Activated CD8-positive, alpha-beta memory T cell treated with anti-CD3 and anti-CD28 coated beads for 1 hour (primary cell): ENCODE measurements at places on chromosomes 7 and 10.

DNA sequence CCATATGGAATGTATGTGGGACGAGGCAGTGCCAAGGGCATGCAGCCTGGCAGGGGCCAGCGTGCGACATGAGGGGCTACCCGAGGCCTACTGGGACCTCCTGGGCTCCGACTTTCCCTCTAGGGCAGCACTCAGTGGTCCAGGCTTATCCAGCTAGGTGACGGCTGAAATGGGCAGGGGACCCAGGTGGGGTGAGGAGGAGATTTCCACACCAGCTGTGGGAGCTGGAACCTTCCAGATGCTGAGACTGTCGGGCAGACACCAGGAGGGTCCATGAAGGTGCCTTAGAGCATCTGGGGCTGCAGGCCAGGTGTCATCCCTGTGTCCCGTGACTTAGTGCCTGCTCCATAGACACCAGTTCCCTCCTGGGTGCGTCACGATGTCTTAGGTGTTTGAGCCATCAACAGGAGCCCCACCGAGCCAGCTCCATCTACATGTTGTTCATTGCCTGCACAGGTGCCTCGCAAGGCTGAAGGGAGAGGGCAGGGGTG, 13.4 kb downstream of the ZNF316 start:
- DNase-seq: no peak

DNA sequence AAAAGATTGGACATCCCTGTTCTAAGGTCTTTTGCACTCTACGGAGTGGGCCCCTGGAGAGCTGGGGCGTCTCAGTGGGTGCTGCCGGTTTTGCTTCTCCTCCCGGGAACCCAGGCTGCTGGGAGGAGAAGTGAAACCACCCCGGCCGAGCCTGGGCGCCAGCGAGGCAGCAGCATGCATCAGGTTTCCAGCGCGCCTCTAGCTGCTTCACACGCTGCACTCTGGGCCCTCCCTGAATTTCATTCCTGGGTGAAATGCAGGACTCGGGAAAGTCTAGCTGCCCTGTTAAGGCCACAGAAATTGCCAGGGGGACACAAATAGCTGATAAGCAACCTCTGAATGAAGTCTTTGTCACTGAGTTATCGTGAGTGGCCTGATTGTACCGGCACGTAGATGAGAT, 127.4 kb downstream of the TRRAP start:
- DNase-seq: no peak

- no peak for DNase-seq
These were observed 49.7 kb downstream of the CDK14 start for GRCh38 chr7:90645784-90646183.

GRCh38 chr10:14102056-14102455, 228.7 kb downstream of the FRMD4A start:
- no peak for DNase-seq

- no peak for DNase-seq
These were observed 23.6 kb downstream of the ABI1 start for GRCh38 chr10:26837139-26837538.

DNA sequence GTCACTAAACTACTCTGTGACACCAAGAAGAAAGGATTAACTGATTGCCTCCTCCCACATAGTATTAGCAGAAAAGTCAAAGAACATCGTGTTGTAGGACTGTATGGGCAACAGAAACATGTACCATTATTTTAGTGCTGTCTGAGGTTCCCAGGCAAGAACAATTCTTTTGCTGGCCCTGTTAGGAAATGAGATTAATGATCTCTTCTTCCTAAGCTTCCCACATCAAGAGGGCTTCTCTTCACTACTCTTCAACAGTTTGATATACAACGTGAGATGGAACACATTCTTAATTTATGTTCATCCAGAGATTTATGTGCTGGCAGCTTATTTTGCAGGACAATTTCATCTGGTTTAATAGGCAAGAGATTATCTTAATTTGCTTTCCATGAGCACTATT, 219.6 kb downstream of the DOCK4 start:
- no peak for DNase-seq

GRCh38 chr7:133688483-133689239, 435.8 kb downstream of the EXOC4 start:
- DNase-seq: no peak

DNA sequence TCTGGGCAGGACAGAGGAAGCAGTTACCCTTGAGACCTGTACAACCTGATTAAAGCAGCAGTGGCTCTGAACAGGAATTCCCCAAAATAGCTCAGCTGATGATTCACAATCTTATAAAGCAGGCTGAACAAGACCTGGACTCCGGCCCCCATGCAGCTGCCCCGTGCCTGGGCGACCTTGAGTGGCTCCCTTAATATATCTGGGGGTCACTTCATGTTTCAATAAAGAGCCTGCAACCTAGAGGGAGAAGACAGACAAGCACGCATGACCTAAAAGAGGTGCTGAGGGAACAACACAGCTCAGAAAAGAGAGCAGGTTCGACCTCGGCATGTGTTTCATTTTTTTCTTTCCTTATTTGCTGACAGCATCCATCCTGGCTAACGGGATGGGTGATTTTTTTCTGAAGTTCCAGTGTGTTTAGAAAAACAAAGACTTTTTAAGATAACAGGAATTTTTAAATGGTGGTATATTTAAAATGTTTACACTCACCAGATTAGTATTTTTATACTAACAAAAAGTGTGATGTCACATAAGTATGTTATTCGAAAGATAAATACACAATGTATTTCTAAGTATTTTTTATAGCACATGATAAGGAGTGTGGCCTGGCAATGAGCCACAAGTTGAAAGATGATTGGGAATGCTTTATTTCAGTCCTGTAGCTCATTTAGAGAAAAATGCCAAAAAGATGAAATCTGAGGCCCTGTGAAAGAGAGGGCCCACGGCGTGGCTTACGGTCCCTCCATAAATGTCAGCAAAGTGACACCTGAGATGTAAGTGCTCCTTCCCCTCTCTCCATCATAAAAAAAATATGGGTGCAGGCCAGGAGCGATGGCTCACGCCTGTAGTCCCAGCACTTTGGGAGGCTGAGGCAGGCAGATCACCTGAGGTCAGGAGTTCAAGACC, 161.3 kb downstream of the SLIT1 start:
- no peak for DNase-seq

DNA sequence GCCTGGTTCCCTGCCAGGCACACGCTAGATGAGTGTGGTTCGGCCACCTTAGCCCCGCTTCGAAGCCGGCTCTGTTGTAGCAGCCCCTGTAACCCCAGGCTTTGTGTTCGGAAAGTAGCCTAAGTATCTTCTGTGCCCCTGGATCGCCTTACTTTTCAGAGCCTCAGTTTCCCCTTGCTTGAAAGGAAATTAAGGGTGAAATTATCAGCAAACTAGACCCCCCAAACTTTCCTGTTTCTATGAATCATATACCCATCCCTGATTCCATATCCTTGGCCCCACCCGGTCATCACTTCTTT, 312 bp downstream of the PDCD11 start:
- no peak for DNase-seq

DNA sequence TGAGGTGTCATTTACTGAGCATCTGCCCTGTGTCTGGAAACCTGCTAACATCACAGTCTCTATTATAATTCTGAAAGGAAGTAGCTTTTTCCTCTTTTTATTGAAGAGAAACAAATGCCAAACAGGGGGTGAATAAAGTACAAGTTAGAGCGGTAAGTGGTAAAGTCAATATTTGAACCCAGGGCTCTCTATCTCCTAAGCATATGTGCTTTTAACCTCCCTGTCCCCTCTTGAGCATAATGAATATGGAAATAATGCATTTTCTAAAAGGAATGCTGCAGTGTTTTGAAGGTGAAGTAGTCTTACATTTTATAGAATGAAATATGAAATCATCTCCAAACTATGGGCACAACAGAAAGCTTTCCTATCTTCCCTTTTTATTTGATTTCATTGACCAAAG, 196.7 kb downstream of the KIAA1217 start:
- DNase-seq: no peak

DNA sequence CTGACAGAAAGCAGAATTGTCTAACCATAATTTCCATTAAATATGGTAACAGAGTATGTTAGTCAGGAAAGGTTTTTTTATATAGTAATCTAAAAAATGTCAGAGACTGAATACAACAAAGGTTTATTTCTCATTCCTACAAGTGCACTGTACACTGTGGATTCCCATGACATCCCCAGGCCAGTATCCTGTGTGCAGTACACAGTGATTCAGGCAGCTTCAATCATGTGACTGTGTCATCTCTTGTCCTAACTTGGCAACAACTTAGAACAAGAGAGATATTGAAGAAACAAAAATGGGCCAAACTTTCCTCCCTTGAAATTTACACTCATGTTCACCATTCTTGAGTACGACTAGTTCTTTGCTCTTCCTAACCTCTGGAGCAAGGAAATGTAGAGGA, 189.8 kb upstream of the SEMA3A start:
- no peak for DNase-seq

GRCh38 chr10:95290461-95291364, at the start of gene PDLIM1:
Gene PDLIM1 (minus strand): TSS chr10:95291003. CDS start chr10:95290915, 88 bp downstream.
- DNase-seq: peak; percentile 4

DNA sequence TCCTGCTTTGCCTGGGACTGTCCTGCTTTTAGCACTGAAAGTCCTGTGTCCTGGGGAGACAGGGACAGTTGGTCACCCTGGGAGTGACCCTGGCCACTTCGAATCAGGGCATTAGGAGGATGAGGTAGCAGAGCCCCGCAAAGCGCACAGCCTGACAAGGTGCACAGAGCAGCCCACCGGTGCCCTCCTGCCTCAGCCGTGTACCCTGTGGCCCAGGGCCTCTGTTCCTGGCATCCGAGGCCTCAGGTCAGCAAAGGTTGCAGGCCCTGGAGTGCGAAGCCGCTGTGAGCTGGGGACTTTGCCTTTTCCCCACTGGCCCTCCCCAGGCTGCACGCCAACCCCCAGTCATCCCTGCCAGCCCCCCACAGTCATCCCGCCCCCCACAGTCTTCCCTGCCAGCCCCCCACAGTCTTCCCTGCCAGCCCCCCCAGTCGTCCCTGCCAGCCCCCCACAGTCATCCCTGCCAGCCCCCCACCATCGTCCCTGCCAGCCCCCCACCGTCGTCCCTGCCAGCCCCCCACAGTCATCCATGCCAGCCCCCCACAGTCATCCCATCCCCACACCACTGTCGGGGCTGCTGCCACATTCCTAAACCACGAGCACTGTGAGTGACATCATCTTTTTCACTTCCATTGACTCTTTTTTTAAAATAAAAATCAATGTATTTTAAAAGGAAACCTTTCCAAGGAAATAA, 91.8 kb downstream of the RGS10 start:
- DNase-seq: no peak

GRCh38 chr7:29488203-29488970, 75.2 kb upstream of the PRR15 start:
- DNase-seq: no peak

DNA sequence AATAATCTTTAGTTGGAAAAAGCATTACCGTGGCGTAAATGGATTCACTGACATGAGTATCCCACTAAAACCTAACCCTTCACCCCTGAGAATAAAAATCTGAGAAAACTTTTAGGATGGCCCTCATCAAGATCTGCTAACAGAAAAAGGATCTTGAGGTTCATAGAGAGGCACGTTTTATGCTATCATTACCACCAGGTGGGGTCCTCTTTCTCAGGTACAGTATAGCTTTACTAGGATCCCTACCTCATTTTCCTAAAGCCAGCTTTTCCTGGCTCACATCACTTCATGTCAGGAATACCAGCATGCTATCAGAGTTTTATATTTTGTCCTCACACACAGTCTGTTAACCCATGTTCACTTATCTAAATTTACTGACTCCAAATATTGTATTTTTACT, 173.7 kb downstream of the POM121L12 start:
- DNase-seq: no peak

GRCh38 chr10:114706458-114707055, 48.5 kb upstream of the ABLIM1 start:
- no peak for DNase-seq

- DNase-seq: no peak
These were observed 1346.3 kb downstream of the REEP3 start for GRCh38 chr10:64867501-64867962.

DNA sequence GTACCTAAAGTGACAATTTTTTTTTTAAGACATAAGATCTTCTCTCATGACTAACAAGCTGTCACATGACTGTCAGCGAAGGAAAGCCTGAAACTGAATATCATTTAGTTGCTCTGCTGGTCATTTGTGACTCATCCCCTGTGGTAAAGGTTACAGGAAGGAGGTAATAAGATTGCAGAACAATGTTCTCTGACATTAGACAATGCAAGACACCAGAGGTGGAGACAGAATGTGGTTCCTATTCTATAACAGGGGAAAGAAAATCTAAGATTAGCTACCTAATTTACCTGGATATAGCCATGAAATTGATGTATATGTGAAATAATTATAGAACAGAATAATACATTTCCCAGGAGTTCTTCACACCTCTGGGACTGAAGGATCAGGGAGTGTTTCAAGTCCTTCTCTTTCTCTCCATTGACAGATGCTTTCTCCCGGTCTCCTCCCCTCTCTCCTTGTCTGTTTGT, 47.7 kb downstream of the LRGUK start:
- no peak for DNase-seq

DNA sequence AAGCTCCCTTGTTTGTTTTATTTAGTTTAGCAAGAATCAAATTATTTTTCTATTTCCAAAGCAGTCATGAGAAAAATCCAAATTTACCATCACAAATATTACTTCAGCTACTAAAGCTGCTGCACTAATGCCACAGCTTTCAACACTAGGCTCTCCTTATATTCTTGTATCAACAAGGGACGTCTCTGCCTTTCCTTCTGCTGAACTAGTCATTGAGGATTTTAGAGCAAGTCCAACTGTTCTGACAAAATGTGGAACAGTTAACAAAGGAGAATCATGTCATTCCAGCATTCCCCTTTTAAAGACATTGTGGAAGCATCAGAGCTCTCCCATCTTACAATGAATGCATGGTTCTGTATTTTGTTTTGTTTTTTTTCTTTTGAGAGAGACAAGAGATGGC, 28.6 kb downstream of the FAM13C start:
- no peak for DNase-seq

DNA sequence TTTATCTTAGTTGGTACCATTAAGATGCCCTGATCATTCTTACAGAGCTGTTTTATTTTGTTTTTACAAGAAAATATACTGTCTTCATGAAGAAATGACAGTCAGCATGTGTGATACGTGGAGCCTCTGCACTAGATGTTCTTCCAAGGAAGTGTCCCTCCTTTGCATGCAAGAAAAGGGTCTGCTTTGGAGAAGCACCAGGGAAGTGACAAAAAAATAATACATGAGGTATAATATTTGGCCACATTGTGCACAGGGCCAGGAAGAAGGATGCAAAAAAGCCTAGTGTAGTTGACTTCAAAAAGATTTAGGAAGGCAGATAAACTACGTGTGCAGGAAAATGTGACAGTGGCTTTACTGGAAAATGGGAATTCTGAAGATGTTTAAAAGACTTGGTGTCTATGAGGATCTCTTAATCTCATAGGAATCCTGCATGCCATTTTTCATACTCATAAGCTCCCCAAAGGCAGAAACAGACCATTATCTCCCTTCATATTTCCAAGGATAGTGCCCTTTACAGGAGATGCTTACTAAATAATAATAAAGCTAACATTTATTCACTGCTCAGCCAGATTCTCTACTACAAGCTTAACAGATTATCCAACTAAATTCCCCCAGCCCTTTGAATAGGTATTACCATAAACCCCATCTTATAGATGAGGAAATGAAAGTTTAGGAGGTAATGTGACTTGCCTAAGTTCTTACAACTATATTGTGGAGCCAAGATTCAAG, 284.2 kb downstream of the HPSE2 start:
- DNase-seq: no peak

GRCh38 chr10:61765176-61766087, 102.7 kb downstream of the CABCOCO1 start:
- DNase-seq: no peak
